AG08396 (cell line): ENCODE measurements at places on chromosomes 3 and 15.

DNA sequence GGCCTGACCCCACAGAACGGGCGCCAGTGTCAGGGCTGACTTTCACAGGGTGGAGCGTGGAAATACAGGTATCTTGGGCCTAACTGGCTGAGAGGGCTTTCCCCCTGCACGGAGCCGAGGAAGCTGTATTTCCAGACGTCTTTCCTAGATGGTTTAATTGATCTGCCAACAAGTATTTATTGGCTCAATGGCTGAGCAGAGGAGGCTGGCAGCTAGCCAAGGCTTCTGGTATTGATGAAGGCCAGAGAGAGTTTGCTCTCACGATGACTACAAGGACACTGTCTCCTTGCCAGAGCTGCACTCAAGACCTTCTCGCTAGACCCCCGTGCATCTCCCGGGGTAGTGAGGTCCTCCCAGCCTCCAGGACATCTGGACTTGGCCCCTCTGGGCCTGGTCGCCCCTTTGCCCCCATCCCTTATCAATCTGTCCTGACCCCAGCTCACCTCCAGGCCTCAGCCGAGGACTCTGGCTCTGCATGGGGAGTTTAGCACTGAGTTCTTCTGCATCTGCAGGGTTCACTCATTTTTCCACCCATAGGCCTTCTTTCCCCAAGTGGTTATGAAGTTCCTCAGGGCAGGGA lies 20.6 kb downstream of the SPSB4 start:
- DNase-seq: no peak

DNA sequence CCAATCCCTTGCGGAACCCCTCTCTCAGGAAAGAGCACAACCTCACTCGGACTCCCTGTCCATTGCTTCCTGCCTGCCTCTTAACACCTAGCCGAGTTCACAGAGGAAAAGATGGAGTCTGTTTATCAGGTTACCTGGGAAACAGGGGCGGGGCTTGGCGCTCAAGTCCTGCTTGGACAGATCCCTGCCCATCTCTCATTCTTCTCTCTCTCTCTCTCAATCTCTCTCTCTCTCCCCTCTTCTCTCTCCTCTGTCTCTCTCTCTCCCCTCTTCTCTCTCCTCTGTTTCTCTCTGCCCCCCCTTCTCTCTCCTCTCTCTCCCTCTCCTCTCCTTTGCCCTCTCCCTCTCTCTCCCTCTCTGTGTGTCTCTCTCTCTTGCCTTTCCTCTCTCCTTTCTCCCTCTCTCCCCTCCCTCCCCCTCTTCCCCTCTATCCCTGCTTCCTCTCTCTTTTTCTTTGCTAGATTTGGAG lies at the start of gene EFHB:
Gene EFHB, minus strand, starts transcription at position 120 of the 469 bp plus-strand sequence. CDS start 199 bp downstream, outside the sequence.
- DNase-seq: no peak

- DNase-seq: no peak
Observed at GRCh38 chr15:93860701-93861100, 370.7 kb upstream of the MCTP2 start.

- peak; percentile 26 for DNase-seq
Observed at GRCh38 chr3:21752749-21753347, 1.8 kb upstream of the ZNF385D start.

- DNase-seq: no peak
Observed at GRCh38 chr3:53161820-53162671, 1.0 kb downstream of the PRKCD start.

GRCh38 chr3:65142456-65142855 lies 454.7 kb upstream of the ADAMTS9 start:
- DNase-seq: no peak

- no peak for DNase-seq
Observed at GRCh38 chr3:13894807-13895154, 14.9 kb upstream of the WNT7A start.

GRCh38 chr3:150933473-150933995 lies 28.3 kb upstream of the MINDY4B start:
- DNase-seq: no peak
